ENCODE measurements at places on chromosomes 16 and 17.

DNA sequence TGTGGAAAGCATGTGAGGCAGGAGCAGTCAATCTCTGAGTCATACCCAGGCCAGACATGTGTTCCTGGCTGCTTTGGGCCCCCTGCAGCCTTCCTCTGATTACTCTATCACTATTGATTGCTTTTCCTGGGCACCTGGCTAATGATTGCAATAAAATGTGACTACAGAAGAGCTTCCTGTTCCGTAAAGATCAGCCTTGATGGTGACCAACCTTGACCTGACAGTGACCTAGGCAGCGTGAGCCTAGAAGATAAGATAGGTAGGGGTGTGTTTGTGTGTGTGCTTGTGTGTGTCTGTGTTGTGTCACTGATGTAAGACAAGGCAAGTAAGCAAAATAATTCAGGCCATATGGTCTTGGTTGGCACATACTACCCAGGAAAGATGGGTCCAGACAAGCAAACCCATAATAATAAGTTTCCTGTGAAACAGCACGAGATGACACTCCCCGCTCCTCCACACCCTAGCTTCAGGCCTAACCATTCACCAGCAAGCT, 367.7 kb upstream of the CDH11 start:
- DNase-seq = no peak

GRCh38 chr16:79618041-79618691, 17.6 kb upstream of the MAF start:
- DNase-seq = no peak

DNA sequence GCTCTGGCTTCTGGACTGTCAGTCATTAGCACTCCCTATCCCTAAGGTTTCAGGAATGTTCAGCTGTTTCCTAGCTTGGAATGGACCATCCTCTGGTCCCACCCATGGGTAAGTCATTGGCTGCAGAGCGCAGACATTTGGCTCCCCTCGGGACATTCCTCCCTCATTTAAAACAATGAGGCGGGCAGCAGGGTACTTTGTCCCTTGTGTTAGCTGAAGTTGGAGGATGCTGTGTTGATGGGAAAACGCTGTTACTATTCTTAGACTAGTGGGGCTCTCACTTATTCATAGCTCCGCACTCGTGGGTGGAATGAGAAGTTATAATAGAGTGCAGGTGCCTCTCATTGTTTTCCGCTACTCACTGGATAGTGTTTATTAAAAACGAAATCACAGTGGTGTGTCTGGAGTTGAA, 673.8 kb downstream of the WWOX start:
- no peak for DNase-seq

DNA sequence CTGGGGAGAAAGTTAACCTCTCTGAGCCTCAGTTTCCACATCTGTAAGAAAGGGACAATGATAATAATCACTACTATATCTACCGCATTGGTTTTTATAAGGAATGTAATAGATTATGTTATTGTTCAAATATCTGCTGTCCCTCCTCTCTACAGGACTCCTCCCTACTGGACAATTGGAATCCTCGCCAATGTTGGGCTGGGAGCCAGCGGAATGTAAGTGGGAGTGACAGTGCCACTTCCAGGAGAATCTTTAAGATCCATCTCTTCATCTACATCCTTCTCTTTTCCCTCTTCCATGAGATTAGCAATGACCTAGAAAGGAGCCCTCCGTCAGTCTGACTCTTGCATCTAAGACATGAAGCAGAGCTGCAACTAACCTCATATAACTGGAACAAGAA, 95.1 kb downstream of the GRIN2A start:
- DNase-seq = no peak

GRCh38 chr17:36494674-36495073, 8.2 kb downstream of the ZNHIT3 start:
- DNase-seq = no peak

- DNase-seq = no peak
These were observed 34.2 kb downstream of the CDH13 start for GRCh38 chr16:82660966-82661365.

DNA sequence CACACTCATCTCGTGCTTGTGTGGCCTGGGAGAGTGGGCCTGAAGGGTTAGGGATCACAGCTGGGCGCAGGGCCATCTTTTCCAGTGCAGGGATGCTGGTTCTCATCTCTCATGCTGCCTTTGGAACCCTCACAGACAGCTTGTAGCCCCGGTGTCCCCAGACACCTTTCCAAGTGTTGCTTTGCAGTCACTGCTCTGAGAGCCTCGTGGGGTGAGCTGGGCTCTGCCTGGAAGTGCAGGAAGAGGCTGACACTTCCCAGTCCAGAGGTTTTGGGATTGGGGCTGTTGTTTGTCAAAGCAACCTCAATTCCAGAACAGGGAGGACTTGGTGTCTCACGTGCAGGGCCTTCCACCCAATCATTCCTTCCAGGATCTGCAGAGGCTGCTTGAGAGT, 28.2 kb downstream of the TBX4 start:
- no peak for DNase-seq

DNA sequence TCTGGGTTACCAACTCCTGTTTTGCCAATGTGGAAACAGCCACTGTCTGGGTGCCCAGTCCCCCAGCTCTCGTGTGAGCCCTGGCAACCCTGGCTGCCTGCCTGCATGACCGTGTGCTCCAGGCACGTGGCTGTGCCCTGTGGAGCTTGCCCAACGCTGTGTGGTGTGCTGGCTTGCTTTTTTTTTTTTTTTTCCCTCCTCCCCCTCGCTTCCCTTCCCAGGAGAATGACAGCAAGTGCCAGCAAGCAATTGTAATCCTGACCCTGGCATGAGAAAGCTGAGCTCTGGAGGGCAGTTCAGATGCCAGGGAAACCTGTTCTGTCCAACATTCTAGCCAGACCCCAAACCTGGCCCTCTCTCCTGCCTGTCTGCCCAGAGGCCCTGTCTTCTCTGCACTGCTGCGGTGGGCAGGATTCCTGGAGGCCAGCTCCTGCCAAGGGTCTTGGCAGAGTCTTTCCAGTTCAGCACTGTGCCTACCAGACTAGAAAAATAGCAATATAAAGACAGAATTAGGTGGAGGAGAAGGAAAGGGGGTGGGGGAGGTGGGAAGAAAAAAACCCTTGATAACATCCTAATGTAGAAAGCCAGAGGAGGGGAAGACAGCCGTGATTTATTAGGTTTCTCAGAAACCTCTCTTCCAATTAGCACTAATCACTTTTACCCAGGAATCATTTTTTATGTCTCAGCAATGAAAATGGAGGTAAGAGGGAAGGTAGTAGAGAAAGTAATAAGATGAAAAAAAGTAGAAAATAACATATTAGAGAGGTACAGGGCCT, 9.0 kb downstream of the HLF start:
- no peak for DNase-seq

DNA sequence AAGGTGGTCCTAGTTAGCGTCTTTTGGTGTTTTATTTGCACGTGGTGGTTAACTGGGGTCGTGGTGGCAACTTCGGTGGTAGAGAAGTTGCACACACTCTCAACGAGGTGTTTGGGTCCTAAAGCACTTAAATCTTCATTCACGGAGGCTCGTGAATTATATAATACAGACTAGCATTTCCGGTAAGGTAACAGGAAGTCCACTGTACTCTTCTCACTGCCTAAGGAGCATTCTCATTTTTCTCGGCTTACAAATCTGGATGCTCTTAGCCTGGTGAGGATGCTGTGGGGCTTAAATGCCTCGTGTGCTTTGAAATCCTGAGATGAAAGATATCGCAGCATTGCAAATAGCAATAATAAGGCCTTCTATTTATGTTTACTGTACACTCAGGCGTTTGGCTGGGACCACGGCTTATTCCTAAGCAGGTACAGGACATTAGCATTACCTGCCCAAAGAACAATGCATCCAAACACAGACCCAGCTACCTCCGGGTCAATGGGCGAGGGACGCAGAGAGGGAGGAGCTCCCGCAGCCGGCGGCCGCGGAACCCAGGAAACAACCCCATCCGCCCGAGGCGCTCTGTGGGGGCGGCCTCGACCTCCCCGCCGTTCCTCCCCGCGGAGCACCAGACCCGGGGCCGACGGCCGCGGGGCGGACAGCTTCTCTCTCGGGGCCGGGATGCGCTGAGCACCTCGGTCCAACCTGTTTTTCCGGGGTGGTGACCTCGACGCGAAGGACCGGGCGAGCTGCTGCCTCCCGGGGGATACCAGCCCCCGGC, 856 bp downstream of the DNAJA2 start:
- DNase-seq = no peak

DNA sequence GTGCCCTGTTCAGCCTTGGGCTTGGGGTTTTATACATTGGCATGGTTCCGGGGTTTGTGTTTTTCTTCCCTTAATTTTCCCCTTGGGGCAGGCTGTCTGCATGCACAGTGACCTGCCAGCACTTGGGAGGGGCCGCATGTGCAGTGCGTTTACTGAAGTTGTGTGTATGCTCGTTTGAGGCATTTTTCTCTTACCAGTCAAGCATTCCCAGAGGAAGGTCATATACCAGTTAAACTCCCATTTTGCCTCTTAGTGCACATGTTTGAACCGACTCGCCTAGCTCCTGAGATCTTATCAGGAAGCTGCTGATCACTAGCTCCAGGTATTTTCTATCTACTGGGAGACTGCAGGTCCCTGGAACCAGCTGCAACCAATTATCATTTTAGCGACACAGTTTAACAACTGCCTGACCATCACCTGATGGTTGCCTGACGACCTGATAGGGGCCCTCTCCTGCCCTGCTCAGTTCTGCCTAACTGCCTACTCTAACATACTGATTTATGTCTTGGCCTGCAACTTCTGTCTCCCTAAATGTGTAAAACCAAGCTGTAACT, 51.4 kb downstream of the MFSD11 start:
- peak; percentile 82 for DNase-seq

- DNase-seq = no peak
These were observed 3.7 kb upstream of the RAB40C start for GRCh38 chr16:586047-586644.

Data from DMS79 (cell line).